ENCODE measurements at places on chromosomes 11 and 22.

GRCh38 chr22:37925330-37925729 lies 19.2 kb downstream of the MICALL1 start:
- DNase-seq = no peak

DNA sequence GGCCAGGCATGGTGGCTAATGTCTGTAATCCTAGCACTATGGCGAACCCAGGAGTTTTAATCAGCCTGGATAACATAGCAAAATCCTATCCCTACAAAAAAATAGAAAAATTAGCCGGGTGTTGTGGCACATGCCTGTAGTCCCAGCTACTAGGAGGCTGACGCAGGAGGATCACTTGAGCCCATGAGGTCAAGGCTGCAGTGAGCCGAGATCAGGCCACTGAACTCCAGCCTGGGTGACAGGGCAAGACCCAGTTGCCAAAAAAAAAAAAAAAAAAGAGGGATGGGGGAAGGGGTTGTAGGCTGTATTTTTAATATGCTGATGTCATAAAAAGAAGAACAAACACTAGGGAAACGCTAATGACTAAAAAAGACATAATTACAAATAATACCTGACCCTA lies 12.1 kb downstream of the DDX6 start:
- no peak for DNase-seq

- DNase-seq = no peak
Observed at GRCh38 chr11:27187848-27188621, 147.4 kb downstream of the BBOX1 start.

- DNase-seq = no peak
Observed at GRCh38 chr22:43113526-43114251, 3.1 kb downstream of the BIK start.

DNA sequence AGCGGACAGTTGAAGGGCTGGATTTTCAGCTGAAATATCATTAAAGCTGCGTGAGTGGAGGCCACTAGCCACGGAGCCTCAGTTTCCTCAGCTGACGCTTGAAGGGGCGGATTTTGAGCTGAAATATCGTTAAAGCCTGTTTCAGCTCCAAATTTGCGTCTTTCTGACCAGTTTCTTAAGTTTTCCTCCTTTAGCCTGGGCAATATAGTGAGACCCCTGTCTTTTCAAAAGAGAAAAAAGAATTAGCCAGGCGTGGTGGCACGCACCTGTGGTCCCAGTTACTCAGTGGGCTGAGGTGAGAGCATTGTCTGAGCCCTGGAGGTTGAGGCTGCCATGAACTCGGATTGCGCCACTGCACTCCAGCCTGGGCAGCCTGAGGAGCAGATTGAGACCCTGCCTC lies 3.7 kb downstream of the AP2A2 start:
- DNase-seq = no peak
